ENCODE measurements at places on chromosomes 3 and 15.

GRCh38 chr3:4060064-4060463, 243.1 kb upstream of the SETMAR start:
- DNase-seq, result no peak

GRCh38 chr3:123143669-123144411, 57.9 kb upstream of the SEC22A start:
- DNase-seq, result peak; percentile 29

- DNase-seq, result no peak
Observed at GRCh38 chr3:143209715-143210059, 90.1 kb downstream of the CHST2 start.

DNA sequence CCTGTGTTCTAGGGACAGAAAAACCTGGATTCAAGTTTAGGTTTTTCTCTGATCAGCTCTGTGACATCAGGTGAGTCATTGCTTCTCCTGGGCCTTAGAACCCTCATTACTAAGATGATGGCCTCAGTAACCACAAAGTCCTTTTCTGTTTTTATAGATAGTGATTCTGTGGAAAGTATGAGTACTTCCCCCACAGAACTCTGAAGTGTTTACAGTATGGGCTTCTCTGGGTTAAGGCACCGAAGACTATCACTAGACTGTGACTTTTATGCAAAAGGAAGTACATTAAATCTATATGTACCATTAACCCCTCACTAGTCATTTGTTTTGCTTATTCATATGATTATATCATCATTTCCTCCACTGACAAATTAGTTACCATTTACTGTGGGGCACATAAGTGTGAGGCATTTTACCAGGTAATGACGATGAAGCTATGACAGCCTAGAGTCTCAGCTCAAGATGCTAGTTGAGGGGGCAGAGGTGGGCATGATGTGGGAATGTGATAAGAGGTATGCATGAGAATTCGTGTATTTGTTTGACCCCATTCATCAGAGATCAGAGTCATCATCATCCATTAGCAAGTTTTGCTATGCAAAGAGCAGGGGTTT, 15.0 kb upstream of the RORA start:
- DNase-seq, result no peak

DNA sequence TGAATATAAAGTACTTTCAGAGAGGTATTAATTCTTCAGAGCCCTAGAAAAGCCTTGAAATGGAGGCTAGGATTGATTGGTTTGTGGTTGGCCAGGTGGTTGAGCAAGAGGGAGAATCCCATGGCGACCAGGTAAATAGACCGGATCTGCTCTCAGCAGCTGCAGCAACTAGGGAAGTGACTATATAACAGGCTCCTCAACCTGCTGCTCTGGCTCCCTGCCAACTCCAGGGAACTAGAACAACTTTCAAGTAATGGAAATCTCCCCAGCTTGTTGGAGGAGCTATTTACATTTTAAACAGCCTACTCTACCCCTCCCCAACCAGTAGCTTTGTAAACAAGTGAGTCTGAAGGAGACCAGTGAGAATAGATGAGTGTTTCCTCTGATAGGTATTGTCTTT, 121.8 kb upstream of the CADM2 start:
- no peak for DNase-seq

DNA sequence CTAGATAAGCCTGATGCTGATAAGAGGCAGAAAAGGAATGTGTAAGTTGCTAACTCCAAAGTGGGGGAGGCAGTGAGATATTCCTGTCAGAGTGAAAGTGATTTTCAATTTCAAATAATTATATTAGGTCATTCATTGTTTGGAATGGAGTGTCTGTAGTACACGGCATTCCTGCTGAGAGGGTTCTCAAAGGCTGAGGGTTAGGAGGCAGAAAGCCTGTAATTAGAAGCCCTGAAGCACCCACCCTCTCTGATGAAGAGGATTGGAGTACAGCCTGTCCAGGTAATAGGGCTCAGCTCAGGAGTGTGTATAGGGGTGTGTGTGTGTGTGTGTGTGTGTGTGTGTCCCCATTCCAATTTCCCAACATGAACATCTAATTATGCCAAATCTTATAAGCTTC, 486.8 kb downstream of the MAGI1 start:
- DNase-seq, result peak; percentile 13

DNA sequence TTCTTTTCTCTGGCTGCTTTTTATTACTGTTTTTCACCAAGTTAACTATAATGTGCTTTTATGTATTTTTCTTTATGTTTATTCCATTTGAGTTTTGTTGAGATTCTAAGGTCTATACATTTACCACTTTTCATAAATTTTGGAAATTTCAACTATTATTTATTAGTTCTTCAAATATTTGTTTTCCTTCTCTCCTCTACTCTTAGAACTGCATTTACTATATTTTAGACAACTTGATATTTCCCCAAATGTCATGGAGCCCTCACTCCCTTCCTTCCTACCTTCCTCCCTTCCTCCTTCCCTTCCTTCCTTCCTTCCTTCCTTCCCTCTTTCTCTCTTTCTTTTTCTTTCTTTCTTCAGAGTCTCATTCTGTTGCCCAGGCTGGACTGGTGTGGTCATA, 81.4 kb upstream of the TNIK start:
- no peak for DNase-seq

- peak; percentile 55 for DNase-seq
Observed at GRCh38 chr15:92069308-92070250, 216.1 kb downstream of the SLCO3A1 start.

DNA sequence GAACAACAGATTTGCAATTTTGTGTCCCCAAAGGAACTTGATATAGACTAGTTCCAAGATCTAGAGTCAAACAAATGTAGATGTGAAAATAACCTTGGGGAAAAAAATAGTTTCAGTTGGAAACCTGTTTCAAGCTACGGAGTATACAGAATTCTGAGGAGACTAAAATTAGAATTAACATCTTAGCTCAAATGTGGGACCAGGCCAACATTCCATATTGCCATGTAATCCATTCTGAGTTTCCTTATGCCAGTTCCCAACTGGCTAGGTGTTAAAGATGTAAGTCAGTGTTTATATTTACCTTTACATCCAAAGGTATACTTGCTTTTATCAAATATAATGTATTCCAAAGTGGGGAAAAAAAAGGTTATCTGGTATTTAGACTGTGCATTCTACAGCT, 76.3 kb downstream of the UBE3A start:
- no peak for DNase-seq

- DNase-seq, result no peak
Observed at GRCh38 chr3:52889901-52890300, 7.4 kb downstream of the STIMATE start.
